Spleen (tissue), 13 donors: ENCODE measurements at places on chromosomes 3 and 15.

GRCh38 chr3:3817865-3818264 is 18.6 kb downstream of the LRRN1 start:
- DNase-seq = no peak

GRCh38 chr15:84976746-84977345 is 4.8 kb upstream of the PDE8A start:
- DNase-seq = no peak

DNA sequence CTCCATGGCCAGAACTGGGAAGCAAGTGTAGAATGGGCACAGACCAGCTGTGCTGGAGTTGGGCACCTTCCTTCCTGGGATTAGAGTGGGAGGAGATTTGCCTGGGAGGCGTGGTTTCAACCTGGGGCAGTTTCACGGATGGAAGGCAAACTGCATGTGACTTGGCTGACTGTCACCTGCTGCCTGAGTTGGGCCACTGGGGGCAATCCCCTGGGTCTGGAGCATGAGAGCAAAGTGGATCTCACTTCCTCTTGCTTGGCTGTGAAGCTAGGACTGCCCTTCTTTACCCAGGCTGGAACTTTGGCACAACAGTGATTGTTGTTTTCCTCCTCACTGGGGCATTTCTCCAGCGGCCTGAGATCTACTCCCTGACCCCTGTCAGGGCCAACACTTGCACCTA is 1247.0 kb upstream of the EPHA6 start:
- DNase-seq = no peak

DNA sequence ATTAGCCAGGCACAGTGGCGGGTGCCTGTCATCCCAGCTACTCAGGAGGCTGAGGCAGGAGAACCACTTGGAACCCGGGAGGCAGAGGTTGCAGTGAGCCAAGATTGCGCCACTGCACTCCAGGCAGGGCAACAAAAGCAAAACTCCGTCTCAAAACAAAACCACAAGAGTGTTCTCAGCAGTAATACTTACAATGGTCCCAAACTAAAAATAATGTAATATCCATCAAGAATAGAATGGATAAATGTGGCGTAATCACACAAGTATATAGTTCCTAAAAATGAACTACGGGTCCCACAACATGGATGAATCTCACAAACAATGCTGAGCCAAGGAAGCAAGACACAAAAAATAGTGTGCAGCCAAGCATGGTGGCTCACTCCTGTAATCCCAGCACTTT is 39.2 kb downstream of the STAG1 start:
- no peak for DNase-seq

GRCh38 chr3:177528306-177529070 is 331.2 kb upstream of the TBL1XR1 start:
- DNase-seq = no peak

- DNase-seq = no peak
Measured at GRCh38 chr15:29968099-29968894, 114.5 kb upstream of the GOLGA8J start.

GRCh38 chr3:115861166-115861733 is 237.9 kb downstream of the GAP43 start:
- DNase-seq = no peak

DNA sequence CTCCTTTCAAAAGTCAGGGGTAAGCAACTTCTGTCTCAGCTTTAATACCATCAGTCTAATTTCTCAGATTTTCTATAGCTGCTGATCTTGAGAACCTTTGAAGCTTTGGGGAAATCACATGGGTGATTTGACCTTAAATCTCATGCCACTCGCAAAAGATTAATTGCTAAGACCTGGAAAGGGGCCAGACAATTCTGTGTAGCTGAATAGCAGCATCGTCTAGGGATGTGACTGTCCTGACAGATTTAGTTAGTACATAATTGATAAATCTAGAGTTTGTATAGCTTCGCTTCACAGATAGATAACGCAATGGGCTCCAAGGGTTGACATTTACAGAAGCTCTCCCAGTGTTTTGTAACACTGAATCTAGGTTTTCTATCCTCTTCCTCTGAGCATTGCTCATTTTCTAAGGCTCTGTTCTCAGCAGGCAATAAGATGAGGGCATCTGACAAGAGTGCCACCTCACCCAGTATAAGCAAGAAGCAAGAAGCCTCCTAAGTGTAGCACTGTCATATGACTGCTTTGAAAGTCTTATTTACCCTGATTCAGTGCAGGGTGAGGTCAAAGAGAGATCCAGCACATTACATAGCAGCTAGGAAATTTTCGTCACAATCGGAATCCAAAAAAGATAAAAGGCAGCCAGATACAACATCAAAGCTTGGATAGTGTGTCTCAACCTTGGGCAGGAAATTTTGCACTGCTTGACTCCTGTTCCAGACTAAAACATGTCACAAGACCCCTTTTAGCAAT is 47.7 kb upstream of the DUT start:
- no peak for DNase-seq

- DNase-seq = no peak
Measured at GRCh38 chr15:89404023-89404422, 69.4 kb upstream of the POLG start.

DNA sequence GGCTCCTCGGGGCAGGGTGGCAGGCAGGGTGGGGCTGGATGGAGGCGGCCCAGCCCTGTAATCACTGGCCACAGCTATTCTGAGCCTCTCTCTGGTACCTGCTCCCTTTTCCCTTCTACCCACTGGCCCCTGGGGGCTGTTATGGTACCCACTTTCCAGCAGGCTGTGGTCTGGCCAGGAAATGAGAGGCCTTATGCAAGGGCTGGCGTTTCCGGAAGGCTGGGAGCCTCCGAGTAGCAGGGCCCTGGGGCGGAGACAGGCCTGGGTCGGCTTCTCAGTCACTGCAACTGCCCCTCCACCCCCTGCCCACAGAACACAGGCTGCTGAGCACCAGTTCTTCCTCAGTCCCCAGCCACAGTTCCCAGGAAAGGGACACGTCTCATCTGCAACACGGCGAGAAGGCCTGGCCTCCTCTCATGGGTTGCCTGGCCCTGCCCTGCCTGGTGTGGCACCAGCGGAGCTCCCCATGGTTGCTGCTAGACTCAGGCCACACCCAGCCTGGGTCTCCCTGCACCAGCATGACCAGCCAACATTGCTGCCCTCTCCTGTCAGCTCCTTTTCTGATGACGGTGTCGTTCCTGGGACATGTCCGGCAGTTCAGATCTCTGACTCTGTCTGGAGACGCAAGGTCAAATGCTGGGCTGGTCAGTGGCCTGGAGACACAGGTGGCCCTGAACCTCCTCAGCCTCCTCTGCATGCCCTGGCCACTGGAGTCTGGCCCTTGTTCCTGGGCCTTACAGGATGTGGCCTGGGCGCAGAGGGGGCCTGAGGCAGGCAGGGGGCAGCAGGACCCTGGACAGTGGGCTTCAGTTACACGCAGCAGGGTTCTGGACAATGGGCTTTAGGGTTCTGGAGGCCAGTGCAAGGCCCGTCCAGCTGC is 6.5 kb downstream of the CHST13 start:
- peak; percentile 88 for DNase-seq

- DNase-seq = no peak
Measured at GRCh38 chr3:16759227-16759903, 125.4 kb upstream of the PLCL2 start.

GRCh38 chr15:56099311-56099710 is 105.9 kb upstream of the NEDD4 start:
- DNase-seq = no peak
